ENCODE measurements at places on chromosomes 7 and 10.

DNA sequence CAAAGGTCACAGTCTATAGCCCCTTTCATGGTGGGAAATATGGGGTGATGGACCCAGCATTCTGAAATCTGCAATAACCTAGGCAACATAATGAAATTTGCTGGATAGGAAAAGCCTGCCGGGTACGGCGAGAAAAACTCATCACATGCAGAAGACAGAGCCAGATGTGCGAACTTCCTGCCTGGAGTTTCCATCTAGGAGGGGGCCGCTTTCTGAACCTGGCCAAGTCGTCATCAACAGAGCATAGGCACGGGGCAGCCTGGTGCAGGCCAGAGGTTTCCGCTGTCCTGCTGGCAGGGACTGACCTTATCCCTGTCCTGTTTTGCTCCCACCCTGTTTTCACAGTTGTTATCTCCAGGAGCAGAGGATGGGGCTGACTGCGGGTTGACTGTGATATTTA is 27.4 kb downstream of the CCDC3 start:
- DNase-seq: no peak

DNA sequence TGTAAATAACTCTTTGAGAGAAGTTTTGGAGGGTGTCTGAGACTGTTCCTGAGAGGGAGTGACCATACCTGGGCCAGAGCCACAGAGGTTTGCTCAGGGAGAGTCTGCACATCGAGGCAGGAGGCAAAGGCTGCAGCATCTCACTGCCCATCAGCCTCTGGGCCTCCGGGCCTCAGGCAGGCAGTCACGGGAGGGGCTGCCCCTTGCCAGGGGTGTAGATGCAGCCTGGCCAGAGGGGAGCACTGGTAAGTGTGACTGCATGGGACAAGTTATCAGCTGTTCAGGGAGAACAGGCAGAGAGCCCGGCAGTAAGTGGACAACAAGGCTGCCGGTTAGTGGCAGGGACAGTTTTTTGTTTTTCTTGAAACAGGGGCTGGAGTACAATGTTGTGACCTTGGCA is 55.9 kb downstream of the ZNF467 start:
- DNase-seq: no peak

DNA sequence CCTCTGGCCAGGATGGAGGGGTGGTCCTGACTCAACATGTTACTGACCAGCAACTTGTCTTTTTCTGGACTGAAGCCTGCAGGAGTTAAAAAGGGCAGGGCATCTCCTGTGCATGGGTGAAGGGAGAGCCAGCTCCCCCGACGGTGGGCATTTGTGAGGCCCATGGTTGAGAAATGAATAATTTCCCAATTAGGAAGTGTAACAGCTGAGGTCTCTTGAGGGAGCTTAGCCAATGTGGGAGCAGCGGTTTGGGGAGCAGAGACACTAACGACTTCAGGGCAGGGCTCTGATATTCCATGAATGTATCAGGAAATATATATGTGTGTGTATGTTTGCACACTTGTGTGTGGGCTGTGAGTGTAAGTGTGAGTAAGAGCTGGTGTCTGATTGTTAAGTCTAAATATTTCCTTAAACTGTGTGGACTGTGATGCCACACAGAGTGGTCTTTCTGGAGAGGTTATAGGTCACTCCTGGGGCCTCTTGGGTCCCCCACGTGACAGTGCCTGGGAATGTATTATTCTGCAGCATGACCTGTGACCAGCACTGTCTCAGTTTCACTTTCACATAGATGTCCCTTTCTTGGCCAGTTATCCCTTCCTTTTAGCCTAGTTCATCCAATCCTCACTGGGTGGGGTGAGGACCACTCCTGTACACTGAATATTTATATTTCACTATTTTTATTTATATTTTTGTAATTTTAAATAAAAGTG is 6.0 kb downstream of the PLAU start:
- DNase-seq: no peak

- DNase-seq: no peak
These were observed 347.2 kb upstream of the MKI67 start for GRCh38 chr10:128473396-128473795.

DNA sequence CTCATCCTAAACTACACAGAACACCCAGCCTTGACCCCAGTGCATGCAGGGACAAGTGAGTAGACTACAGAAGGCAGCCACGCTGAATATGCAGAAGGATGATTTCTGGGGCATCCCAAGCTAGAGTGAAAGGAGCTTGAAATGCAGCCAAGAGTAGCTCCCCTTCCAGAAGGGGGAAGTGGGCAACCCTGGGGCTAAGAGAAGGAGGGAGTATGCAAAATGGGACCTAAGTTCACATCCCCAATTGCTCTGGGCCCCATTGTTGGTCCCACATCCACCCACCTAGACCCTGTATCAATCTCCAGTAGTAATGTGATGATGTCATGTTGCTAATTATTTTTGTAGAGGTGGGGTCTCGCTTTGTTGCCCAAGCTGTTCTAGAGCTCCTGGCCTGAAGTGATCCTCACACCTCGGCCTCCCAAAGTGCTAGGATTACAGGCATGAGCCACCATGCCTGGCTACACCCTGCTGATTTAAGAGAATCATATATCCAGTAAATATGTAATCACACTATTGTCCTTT is 5.6 kb upstream of the PSTK start:
- DNase-seq: no peak

DNA sequence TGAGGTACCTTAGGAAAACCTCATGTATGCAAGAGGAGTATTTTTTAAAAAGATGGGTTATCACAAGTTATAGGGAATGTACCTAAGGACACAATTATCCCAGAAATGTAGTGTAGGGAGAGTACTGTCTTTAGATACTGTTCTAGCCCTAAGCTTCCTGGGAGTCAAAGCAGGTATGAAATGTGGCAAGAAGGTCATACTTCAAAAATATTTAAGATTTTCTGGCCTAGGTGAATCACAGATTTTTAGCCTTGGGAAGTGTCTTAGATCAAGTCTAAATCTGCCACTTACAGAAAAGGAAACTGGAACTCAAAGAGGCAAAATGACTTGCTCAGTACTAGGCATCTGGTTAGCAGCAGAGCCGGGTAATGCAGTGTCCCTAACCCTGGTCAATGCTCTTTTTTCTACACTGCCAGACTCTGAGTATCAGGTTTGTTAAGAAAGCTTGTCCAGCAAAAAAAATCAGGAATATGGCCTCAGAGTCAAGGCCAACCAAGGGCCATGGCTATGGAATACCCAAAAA is 13.9 kb downstream of the PIK3AP1 start:
- no peak for DNase-seq

DNA sequence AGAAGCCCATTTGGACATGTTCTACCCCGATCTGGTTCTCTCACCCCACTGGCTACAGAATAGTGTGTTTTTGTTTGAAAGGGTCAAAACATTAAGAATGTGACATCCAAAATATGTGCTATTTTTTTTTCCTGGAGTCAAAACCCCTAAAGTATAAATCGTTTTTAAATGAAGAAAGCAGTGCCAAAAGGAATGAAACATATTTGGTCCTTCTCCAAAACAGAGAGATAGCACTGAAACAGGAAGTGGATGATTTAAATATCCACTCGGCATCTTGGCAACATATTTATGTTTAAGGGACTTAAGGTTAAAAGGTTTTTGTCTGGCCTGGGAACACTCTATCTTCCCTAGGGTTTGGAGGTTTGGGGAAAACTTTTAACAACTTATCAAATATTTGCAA is 32.3 kb downstream of the CALD1 start:
- DNase-seq: no peak

- no peak for DNase-seq
These were observed 5.4 kb downstream of the RAB11FIP2 start for GRCh38 chr10:118041316-118041715.

GRCh38 chr7:18290865-18291264 is 204.7 kb upstream of the HDAC9 start:
- DNase-seq: no peak

DNA sequence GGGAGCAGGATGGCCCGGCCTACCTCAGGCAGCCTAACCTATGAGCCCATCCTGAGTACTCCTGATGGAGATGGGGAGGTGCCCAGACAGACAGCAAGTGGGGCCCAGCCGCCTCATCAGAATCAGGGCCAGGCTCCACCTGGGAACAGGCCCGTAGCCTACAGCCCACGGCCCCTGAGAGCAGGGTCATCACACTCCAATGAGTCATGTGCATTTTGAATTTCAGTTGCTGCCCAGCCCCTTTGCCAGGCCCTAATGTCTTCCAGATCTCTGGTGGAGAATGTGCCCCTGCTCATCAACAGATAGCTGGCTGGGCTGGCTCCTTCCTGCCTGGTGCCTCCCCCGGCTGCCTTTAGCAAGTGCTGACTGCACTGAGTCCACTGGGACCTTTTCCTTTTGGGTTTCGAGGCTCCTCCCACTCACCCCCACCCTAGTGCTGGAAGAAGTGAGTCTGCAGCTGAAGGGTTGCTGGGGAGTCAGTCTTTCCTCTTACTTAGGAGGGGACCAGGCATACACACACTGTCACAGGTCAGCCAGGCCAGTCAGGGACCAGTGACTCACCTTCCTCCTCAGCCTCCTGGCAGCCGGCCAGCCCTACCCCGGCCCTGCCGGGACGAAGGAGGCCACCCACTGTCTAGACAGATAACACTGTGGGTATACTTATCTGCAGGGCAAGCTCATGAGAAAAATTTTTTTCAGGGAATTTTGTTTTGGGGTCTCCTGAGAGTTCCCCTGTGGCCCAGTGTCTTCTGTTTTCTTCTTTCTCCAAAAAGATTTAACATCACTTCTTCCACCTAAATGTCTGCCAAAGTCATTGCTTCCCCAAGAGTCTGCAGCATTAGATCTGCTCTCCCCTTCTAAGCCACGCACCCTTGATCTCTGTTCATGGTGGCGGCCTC is 9.1 kb upstream of the ASIC3 start:
- no peak for DNase-seq

DNA sequence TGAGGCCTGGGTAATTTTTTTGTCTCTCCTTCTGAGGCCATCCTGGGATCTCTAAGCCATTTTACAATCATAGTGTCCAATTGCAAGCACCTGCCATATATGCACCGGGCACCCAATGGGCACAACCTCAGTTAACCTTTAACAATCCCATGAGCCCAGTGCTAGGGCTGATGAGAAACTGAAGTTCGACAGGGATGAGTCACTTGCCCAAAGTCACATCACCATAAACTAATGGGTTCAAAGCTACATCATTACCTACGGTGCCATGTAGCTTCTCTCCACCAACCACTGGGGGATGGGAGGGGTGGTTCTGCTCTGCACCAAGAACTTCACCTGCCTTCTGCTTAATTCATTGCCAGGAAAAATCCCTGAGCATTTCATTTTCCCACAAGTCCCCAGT is 95.8 kb upstream of the ZNF716 start:
- no peak for DNase-seq

- DNase-seq: no peak
These were observed 16.9 kb downstream of the SMURF1 start for GRCh38 chr7:99126921-99127553.

GRCh38 chr7:6116211-6116610 is 85.0 kb downstream of the ANKRD61 start:
- no peak for DNase-seq

DNA sequence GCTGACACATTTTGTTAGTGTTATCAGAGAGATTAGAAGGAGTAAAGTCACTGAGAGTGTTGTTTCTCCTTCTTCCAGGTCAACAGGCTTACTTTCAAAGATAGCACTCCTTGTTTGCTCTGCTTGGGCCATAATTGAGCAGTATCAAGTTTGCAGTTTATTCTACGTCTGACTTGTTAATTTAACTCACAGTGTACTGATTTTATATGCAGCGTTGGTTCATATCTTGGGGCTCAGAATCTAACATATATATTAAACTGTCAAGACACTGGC is 430.2 kb downstream of the EXOC4 start:
- no peak for DNase-seq

GRCh38 chr10:70801854-70802253 is 13.9 kb upstream of the SGPL1 start:
- no peak for DNase-seq

- no peak for DNase-seq
These were observed 422.4 kb downstream of the PARD3 start for GRCh38 chr10:34392641-34393170.

DNA sequence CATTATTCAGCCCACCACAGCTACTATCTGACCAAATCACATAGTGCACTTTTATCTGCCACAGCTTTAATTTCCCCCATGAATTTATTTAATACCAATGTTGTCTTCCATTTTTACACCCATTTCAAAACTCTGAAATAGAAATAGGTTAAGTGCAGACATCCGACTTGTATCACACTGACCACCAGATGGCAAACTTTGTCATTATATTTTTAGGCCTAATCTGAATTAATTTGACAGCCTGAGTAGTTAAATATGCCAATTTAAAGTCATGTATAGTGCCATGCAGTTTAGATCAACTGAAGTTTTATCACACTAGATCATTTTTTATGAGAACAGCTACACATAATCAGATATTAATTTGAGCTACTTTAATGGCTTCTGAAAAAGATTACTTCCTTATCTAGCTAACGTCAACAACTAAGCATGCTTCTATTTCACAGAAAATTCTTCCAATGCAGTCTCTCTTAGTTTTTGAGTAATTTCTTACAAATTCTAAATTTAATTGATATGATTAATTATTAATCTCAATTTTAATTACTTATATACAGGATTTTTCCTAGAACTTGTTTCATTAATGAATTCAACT is 566.4 kb downstream of the GFRA1 start:
- DNase-seq: no peak

DNA sequence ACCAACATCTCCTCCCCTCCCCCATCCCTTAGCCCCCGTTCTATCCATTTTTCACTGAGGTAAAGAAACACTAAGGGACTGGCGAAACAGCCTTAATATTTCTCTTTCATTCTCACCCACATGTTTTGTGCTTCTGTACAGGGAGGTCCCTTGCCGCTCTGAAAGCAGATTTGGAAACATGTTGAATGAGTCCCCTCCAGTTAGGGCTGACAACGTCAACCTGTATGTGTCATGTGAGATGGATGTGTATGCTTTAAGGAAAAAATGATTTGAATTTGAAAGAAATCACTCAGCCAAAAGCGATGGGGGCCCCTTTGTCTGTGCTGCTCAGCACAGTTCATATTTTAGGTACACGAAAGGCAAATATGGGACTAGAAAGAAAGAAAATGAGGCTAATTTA is 314.3 kb upstream of the LRGUK start:
- DNase-seq: no peak

GRCh38 chr7:1512781-1513656 is 8.8 kb upstream of the INTS1 start:
- no peak for DNase-seq

GRCh38 chr7:12709726-12710502 is 22.5 kb downstream of the ARL4A start:
- no peak for DNase-seq

- no peak for DNase-seq
These were observed 33.9 kb upstream of the IKZF1 start for GRCh38 chr7:50270531-50271018.

DNA sequence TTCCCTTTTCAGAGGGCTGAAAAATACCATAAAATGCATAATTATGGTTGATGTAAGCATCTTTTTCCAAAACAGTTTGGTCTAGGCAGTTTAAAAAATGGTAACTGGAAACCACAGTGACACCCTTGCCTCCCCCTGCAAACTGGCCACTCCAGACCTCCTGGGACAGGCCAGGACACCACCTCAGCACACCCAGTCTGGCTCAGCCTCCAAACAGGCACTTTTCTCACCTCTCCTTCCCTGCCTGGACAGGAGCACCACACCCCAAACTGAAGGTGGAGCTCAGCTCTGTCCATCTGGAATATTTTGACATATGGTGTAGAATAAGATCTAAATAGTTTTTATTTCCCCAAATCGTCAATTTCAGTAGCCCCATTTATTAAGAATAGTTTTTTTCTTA is 78.5 kb downstream of the CDK14 start:
- DNase-seq: no peak
